ENCODE measurements at places on chromosomes 7 and 10.

GRCh38 chr7:128954830-128955802 lies 17.4 kb downstream of the IRF5 start:
- DNase-seq, result peak; percentile 76

GRCh38 chr10:2895594-2896196 lies 171.7 kb upstream of the PFKP start:
- no peak for DNase-seq

DNA sequence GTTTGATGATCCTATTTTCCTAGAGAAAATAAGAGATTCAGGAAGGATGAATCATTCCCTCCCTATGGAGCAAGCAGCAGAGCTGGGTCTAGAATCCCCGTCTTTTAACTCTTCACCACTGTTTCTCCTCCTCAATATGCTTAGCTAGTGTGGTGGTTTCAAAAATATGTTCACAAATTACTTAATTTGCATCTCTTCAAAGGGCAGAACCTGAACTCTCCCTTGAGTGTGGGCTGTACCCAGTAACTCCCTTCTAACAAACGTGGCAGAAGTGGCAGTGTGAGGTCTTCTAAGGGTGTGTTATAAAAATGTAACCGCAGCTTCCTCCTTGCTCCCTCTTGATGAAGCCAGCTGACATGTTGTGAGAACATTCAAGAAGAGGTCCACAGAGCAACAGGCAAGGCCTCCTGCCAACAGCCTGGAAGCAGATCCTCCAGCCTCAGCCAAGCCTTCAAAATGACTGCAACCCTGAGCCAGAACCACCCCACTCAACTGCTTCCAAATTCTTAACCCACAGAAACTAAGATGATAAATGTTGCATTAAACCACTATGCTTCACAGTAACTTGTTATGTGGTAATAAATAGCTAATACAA lies 36.6 kb downstream of the SRPK2 start:
- peak; percentile 97 for DNase-seq

- DNase-seq, result peak; percentile 66
Observed at GRCh38 chr7:85489498-85489897, 302.6 kb upstream of the SEMA3D start.

DNA sequence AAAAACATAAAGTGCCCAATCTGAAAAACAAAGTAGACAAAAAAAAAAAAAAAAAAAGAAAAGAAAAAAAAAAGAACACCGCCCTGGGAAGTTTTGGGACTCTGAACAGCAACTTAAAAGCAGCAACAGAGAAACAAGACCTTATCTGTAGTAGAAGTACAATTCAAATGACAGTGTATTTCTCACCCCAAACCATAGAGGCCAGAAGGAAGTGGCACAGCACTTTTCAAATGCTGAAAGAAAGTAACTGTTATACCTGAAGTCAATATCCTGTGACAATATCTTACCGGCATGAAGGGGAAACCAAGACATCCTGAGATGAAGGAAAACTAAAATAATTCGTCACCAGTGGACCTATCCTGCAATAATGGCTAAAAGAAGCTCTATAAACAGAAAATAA lies 112.1 kb downstream of the DNAJC1 start:
- DNase-seq, result no peak

DNA sequence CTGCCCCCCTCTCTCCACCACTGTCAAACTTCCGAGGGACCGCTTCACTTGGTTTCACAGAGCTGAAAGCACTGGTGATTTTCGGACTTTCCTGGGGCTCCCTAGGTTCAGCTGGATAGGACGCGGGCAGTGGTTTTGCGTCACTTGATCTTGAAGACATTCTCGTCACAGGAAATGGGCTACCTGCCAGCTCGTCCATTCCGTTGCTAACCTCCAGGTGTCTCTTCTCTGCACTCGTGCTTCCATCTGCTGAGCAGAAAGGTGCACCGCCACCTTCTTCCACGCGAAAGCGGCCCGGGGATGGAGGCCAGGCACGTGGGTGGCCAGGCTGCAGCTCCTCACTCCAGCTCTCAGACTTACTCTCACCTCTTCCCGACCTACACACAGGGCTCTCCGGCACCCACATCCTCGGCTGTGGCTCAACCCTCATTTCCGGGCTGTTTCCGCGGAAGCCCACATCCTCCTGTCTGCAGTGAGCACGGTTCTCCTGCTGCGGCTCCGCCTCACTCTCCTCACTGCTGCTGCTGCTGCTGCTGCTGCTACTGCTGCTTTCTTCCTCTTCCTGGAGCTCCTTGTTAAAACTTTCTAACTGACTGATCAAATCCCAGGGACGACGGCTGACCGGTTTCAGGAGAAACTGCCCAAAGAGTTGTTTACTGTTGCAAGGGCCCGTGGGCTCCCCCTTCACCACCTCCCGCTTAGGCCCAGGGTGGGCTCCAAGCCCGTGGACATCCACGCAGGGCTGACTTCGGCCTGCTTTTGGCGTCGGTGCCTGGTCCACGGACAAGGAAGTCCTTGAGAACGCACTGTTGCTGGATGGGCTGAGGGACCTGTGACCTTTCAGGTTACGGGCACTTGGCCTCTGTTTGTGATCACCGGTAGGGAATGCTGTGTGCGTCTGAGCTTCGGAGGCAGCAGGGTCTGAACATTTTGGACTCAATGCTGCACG lies 32.1 kb downstream of the JCAD start:
- no peak for DNase-seq

DNA sequence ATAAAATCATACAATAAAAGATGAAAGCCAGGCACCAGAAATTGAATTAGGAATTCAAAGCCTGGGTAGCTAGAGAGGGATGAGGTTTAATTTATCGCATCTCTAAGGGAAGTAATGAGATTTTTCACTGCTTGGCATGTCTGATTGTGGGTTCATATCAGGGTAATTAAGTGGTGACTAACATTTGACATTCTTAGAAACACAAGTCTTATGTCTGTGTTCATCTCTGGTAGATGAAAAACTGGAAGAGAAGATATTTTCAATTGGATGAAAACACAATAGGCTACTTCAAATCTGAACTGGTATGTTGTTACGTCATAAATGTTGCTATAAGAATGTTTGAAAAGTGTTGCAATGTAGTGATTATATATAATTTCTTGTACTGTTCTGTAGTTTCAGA lies 36.8 kb upstream of the ARMS2 start:
- DNase-seq, result no peak

DNA sequence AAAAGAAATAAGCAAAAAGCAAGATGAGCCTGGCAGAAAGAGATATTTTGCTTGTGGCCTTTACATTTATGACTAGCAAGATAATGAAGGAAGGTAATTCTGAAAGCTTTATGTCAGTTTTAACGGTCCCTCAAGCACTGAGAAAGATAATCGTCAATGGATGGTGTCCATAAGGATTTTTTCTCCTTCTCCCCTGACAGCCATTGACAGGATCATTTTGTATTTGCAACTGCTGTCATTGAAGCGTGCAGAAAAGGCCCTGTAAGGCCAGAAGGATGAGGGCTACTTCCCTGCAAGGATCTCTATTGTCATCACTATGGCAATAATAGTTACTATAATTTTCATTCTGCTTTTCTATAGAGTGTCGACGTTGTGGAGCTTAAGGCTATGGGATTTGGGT lies 994 bp upstream of the LRGUK start:
- DNase-seq, result no peak

GRCh38 chr10:13938950-13939349 lies 352.2 kb downstream of the PRPF18 start:
- no peak for DNase-seq

All from stromal cell of bone marrow (primary cell).